ENCODE measurements at places on chromosomes 7 and 10. TPM values are rescaled to one million over a fixed set of nuclear protein-coding genes. Genes with fewer than 3 reads are reported as not detected.
A peak's percentile ranks its signal among the peaks of the same experiment; 100 is the strongest.

- DNase-seq = no peak
Measured at GRCh38 chr7:38215115-38215514, 37.1 kb downstream of the STARD3NL start.

DNA sequence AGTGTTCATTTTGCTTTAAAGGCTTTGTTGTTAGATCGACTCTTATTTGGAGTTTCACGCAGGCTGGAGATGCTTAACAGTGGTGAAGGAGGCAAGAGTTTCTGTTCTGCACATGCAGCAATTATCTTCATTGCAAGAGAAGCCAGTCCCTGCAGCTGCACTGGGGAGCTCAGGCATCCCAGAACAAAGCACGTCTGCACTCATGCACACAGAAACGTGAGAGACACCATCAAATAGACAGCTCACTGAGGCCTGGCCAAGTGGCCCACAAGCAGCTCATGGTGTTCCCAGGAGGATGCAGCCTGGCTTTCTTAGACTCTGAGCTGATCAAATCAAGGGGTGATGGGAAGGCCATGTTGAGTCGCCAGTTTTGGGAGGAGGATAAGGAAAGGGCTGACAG is 246.1 kb downstream of the CREB5 start:
- no peak for DNase-seq

DNA sequence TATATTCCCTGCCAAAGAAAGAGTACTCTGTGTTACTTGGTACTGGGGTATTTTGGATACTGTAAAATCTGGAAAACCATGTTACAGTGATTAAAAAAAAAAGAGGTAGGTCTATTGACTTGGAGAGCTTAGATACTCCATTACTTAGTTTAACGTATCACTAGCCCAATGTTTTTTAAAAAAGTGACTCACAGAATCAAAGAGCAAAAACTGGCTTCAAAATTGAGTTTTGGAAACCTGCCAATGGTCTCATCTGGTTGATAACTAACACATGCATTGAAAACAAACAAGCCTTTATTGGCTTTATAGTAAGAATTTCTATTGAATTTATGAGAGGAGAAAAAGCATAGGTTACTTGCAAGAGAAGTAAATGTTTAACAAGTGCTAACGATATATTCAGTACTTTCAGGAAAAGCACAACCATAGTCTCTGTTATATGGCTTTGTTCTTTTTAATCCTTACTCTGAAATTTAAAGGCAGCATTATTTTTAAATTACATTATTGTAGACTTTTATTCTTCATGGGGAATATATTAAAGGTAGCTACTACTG is 563.3 kb upstream of the SORCS1 start:
- peak; percentile 28 for DNase-seq

DNA sequence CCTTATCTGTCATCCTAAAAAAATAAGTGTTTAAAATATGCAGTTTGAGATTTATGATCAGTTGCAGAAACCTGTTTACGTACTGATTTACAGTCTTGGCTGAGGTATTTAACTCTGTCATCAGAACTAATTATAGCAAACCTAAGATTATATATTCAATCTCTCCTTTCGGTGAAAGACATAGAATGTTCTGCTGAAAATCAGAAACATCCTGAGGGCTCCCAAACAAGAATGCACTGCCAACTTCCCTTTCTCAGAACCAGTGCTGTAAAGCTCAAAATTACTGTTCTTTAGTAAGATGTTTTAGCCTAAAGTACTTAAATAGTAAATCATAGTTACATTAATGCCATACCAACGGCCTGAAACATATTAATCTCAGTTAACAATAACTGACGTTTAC is 34.3 kb downstream of the FAM204A start:
- no peak for DNase-seq

DNA sequence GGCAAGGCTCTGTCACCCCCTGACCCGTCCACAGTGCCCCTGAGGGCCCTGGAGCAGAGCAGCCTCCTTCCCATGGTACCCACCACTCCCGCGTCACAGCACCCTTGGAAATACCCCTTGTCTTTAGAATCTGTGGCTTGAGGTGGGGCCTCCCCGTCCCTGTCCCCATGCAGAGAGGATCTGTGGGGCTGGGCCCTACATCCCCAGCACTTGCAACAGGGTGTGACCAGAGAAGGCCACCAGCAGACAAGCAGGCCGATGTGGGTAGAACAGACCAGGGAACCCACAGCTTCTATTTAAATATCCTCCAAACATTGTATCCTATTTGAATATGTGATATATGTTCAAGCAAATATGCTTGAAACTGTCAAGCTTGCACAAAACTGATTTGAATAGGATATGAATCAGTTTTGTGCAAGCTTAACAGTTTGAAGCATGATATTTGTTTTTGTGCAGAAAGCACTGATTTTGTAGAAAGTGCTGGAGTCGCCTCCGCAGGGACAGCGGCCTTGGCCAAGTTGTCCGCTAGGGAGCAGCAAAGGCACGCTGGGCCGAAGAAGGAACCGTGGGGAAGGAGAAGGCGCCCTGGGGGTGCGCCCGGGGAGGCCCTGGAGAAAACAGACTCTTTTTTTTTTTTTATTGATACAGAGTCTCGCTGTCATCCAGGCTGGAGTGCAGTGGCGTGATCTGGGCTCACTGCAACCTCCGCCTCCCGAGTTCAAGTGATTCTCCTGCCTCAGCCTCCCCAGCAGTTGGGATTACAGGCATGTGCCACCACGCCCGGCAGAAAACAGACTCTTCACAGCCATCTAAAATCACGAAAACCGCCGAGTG is 2.2 kb downstream of the CFAP46 start:
- DNase-seq = peak; percentile 47

DNA sequence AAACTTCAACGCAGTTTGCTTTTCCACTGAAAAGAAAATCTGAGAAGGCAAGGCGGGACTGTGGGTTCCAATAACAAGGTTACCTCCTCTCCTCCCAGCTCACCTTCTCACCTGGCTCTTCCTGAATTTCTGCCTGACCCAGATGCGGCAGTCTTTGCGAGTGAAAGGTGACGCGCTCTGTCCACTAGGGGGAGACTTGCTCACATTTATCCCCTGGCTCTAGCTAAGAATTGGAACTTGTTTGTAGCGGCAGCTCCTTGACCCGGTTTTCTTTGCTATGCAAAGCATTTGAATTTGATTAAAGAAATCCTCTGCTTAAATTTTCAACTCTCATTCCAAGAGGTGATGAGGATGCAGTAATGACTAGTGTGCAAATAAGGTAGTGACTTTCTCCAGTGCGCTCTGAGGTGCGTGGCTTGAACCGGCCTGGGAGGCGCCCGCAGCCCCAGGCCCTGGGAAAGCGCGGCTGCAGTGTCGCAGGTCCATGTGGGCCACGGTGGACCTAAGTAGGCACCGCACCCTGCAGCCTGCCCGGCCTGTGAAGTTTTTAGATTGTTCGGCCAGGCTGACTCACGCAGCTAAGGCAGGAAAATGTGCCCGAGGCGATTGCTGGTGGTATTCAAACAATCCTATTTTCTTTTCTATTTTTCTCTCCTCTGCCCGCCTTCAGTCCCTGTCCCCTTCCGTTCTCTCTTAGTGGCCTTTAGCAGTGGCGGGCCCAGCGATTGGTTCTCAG is 336.9 kb upstream of the NPSR1 start:
- peak; percentile 58 for DNase-seq

DNA sequence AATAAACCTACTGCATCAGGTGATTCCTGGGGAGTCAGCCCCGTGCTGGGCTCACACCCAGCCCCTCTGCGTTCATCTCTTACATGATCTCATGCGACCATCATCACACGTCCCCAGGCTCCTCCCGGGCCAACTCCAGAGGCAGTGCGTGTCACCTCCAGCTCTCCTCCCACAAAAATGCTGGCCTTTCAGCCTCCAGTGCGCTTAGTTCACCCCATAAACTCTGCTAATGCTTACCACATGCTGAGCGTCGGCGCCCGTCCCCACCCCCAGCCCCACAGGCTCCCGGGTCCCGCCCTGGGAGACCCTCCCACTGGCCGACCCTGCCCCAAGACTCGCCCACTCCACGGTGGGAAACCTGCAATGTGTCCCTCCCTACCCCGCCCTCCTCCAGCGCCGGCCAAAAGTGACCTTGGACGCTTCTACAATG is 816 bp upstream of the SDK1 start:
- DNase-seq = peak; percentile 15

- no peak for DNase-seq
Measured at GRCh38 chr10:96921655-96922054, 89.6 kb downstream of the LCOR start.

GRCh38 chr10:104430360-104430759 is 76.7 kb downstream of the CFAP58 start:
- no peak for DNase-seq

GRCh38 chr10:62573929-62574328 is 199.8 kb downstream of the ZNF365 start:
- DNase-seq = no peak

GRCh38 chr10:17425584-17426262 is 28.7 kb downstream of the ST8SIA6 start:
- no peak for DNase-seq

GRCh38 chr10:89915021-89915420 is 213.6 kb downstream of the KIF20B start:
- no peak for DNase-seq

- DNase-seq = peak; percentile 46
Measured at GRCh38 chr7:102061981-102062390, 224.7 kb upstream of the SH2B2 start.

- peak; percentile 10 for DNase-seq
Measured at GRCh38 chr10:45550903-45551786, 121.4 kb downstream of the ZFAND4 start.

DNA sequence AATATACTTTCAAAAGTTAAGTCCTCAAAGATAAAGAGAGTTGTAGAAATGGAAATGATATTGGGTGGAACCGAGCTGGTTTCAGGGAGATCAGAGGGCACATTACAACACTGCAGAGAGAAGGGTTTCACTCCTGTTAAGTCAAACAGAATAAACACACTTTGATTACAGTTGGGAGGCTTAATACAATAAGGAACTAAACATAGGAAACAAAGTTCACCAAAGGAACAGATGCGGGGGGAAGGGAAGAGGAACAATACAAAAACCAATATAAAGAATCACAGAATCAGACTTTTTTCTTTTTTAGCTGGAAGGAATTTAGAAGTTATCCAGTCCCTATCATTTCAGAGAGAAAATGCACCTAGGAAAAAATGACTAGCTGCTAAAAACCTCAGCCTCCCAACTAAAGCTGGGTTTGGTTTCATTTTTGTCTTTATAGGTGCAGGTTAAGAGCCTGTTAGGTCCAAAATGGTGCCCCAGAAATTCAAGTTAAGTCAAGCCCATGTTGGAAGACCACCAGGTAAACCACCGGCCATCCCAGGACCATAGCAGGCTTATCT is 81.9 kb downstream of the DNMBP start:
- no peak for DNase-seq

DNA sequence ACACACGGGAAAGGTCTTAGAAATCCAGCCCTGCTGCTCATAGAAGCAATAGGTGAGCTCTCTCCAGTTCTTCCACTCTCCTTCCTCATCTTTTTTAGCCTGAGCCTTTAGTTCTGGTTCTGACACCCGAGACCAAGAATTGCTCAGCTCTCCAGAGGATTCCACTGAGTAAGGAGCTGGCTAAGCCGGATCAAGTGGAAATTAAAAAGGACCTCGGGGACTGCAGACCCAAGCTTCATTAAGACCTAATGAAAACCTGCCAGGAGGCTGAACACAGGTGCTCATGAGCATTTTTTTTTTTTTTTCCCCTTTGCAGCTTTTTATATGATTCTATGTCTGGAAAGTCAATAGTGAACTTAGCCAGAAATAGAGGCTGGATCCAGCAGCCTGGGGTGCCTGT is 1176.0 kb upstream of the AUTS2 start:
- DNase-seq = no peak

DNA sequence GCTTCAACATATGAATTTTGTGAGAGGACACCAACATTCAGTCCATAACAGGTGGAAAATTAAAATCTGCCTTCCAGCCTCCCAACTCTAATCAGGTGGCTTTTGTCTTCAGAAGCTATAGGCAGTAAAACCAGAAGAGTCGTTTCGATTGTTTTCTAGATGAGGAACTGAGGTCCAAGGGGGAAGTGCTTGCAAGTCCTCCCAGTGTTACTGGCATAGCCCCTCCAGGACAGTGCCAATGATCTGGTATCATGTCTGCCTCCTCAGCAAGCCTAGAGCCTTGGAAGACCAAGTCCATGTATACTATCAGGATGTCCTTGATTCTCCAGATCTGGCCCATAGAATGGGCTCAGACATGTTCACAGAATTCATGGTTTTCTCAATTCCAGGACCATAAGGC is 16.9 kb downstream of the CYP26A1 start:
- DNase-seq = no peak

GRCh38 chr7:126303926-126304325 is 948.8 kb downstream of the GRM8 start:
- DNase-seq = no peak

GRCh38 chr10:45548068-45548467 is 124.5 kb downstream of the ZFAND4 start:
- DNase-seq = no peak

DNA sequence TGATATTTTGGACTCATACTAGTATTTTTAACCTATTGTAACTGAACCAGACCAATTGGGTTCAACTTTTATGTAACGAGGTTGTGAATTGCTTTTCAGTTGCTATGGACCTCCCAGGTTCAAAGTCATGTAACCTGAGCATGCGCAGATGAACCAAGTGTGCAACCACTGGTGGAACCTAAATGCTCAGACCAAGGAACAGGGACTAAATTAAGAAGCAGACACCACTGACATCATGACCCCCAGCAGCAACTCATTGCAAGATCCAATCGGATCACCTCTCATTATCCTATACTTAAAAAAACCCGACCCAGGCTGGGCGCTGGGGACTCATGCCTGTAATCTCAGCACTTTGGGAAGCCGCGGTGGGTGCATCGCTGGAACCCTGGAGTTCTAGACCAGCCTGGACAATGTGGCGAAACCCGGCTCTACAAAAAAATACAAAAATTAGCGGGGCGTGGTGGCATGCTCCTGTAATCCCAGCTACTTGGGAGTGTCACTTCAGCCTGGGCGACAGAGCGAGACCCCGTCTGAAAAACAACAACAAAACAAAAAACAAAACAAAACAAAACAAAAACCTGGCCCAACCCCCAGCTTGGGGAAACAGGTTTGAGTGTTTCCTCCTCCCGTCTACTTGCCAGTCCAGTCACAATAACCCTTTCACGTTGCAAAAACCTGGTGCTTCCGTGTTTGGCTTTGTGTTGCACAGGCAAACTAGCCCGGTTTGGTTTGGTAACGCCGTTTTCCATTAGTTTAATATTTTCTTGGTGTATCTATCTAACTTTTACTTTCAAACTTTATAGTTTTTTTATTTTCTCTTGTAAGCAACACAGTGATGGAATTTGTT is 11.3 kb upstream of the ZNF518A start:
- DNase-seq = no peak

GRCh38 chr10:90924552-90924951 is 3.7 kb upstream of the ANKRD1 start:
- DNase-seq = no peak

Gene HOXA3
- polyA plus RNA-seq = 8.8 TPM

Gene HSPA12A
- polyA plus RNA-seq = 16.7 TPM

Gene NPFFR1
- not detected for polyA plus RNA-seq

Gene AKR1C1
- 5.4 TPM for polyA plus RNA-seq

Gene TCTN3
- polyA plus RNA-seq = 38.6 TPM

Gene GRID1
- 0.03 TPM for polyA plus RNA-seq

Gene TAS2R41
- polyA plus RNA-seq = not detected

Gene TAS2R40
- polyA plus RNA-seq = not detected

Gene LRRC18
- polyA plus RNA-seq = not detected

Data from IMR-90 (cell line).